Activated CD8-positive, alpha-beta T cell treated with anti-CD3 and anti-CD28 coated beads, Interleukin-2, amount 10 ng/mL, durations not matched to agents 7 days and 5 days (primary cell): ENCODE measurements at places on chromosomes 7 and 10. TPM values are rescaled to one million over a fixed set of nuclear protein-coding genes. Genes with fewer than 3 reads are reported as not detected.

OR2A5 gene
- not detected for total RNA-seq

- H3K36me3 ChIP-seq = no peaks in the 10 kb centered on the region
- peaks cover 12% of the 10 kb centered on the region for H3K4me1 ChIP-seq
- no peak overlapping the region for H3K27ac ChIP-seq
- no peaks in the 10 kb centered on the region for H3K27me3 ChIP-seq
- no peak overlapping the region for H3K4me3 ChIP-seq
Measured at GRCh38 chr7:106484562-106484961, 176.4 kb downstream of the CCDC71L start.

- H3K4me3 ChIP-seq = no peak overlapping the region
- no peaks in the 10 kb centered on the region for H3K4me1 ChIP-seq
- H3K27ac ChIP-seq = no peak overlapping the region
- DNase-seq = no peak
Measured at GRCh38 chr7:42107484-42108240, 129.3 kb downstream of the GLI3 start.

GRCh38 chr7:156309016-156309620, 331.5 kb upstream of the RNF32 start:
- no peak overlapping the region for H3K4me3 ChIP-seq
- H3K36me3 ChIP-seq = no peaks in the 10 kb centered on the region

PTPN20 gene
- not detected for total RNA-seq

GRCh38 chr10:44539178-44539577, 154.3 kb upstream of the CXCL12 start:
- no peaks in the 10 kb centered on the region for H3K4me1 ChIP-seq
- no peaks in the 10 kb centered on the region for H3K36me3 ChIP-seq
- no peaks in the 10 kb centered on the region for H3K27me3 ChIP-seq
- no peak overlapping the region for H3K4me3 ChIP-seq
- no peak overlapping the region for H3K27ac ChIP-seq

IFIT1B gene
- not detected for total RNA-seq

LLCFC1 gene
- total RNA-seq = not detected

HTR7 gene
- total RNA-seq = not detected

- DNase-seq = no peak
- no peak overlapping the region for H3K27ac ChIP-seq
- H3K4me3 ChIP-seq = no peak overlapping the region
- peaks cover 42% of the 10 kb centered on the region for H3K4me1 ChIP-seq
- peaks cover 20% of the 10 kb centered on the region for H3K36me3 ChIP-seq
Measured at GRCh38 chr10:101053516-101053915, 8.3 kb upstream of the KAZALD1 start.

- H3K36me3 ChIP-seq = peaks cover 1% of the 10 kb centered on the region
- no peak overlapping the region for H3K4me3 ChIP-seq
- no peaks in the 10 kb centered on the region for H3K4me1 ChIP-seq
- H3K27me3 ChIP-seq = no peaks in the 10 kb centered on the region
- H3K27ac ChIP-seq = no peak overlapping the region
Measured at GRCh38 chr7:130544356-130544755, 52.5 kb downstream of the MEST start.

DNA sequence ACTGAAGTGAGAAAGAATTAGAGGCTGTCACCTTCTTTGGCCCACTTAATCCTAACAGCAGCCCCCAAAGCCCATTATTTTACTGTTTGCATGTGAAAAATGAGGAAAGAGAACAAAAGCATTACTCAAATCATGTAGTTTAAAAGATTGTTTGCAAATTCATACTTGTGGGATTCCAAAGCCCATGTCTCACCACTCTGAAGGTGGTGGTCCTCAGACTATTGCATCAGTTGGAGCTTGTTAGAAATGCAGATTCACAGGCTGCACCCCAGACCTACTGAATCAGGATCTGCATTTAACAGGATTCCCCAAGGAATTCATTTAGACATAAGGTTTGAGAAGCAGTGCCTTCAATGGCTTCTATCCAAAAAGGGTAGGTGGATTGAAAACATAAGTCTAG, 93.7 kb upstream of the PDE1C start:
- no peaks in the 10 kb centered on the region for H3K27me3 ChIP-seq
- no peak overlapping the region for H3K4me3 ChIP-seq
- no peaks in the 10 kb centered on the region for H3K36me3 ChIP-seq

DNA sequence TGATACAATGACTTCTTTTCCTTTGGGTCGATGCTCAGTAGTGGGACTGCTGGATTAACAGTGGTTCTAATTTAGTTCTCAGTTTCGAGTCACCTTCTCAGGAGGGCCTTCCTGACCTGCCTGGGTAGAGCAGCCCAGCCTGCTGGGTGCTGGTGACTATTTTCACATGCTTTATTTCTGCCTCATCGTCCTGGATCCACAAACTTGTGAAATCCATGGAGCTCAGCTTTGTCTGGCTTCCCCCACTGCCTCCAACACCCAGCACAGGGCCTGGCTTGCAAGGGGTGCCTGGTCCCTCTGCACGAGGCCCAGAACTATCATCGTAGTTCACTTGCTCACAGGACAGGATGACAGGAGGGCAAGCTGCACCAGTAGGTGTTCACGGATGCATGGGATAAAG, 46.9 kb downstream of the SPOCK2 start:
- no peak for DNase-seq
- H3K4me3 ChIP-seq = no peak overlapping the region
- H3K36me3 ChIP-seq = no peaks in the 10 kb centered on the region
- H3K27ac ChIP-seq = no peak overlapping the region
- H3K4me1 ChIP-seq = peaks cover 9% of the 10 kb centered on the region

CTTNBP2 gene
- total RNA-seq = not detected

- peaks cover 14% of the 10 kb centered on the region for H3K27me3 ChIP-seq
- no peaks in the 10 kb centered on the region for H3K4me1 ChIP-seq
- H3K36me3 ChIP-seq = no peaks in the 10 kb centered on the region
- no peak overlapping the region for H3K4me3 ChIP-seq
- peak; percentile 1 for DNase-seq
Measured at GRCh38 chr10:104559935-104560334, 81.2 kb upstream of the SORCS3 start.

TMEM213 gene
- total RNA-seq = not detected
